ENCODE measurements at places on chromosomes 2 and 18.

- no peak for ATAC-seq
Observed at GRCh38 chr2:138078153-138078552, 113.9 kb downstream of the HNMT start.

- no peak for ATAC-seq
Observed at GRCh38 chr2:233453916-233454315, 99.6 kb downstream of the DGKD start.

DNA sequence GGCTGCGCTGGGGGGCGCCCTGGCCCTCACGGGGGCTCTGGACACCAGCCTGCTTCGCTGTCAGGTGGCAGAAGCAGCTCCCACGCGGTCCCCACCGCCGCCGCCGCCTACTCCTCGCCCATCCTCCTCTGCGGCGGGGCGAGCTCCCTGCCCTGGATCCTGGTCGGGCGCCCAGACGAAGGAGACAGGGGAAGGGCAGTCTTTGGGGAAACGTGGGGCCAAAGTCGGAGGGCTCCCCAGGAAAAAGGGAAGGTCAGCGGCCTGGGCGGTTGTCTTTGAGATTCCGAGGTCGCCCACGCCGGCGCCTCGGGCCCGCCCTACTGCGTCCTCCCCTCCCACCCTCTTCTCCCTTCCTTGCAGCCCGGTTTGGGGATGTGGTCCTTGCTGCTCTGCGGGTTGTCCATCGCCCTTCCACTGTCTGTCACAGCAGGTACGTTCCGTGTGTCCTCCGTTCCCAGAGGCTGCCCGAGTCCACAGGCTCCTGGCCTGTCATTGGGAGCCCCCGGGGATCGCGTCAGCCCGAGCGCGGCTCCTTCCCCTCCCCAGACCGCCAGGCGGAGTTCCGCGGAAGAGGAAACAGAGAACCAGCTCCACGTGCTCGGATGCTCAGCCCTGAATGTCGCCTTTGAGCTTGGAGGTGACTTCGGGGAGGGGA, 800 bp downstream of the IL1RL2 start:
- ATAC-seq, result peak; percentile 58

DNA sequence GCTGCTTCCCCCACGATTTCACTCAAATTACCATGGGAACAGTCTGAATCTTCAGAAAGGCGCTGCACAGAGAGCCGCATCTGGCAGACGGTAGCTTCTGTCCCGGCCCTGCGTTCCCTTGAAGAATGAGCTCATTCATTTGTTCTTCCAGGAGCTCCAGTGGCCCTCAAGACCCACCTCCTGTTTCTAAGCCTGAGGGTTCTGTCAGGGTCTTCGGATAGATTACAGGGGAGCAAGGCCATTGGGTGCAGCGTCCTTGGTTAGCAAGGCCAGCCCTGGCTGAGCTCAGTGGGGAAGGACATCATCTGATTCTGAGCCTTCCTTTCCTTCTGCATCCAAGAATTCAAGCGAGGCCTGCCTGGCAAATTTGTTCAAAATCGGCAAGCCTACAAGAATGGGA, 111.9 kb downstream of the PDCL3 start:
- ATAC-seq, result no peak

GRCh38 chr2:148667113-148667836, 22.7 kb downstream of the EPC2 start:
- ATAC-seq, result no peak

Data from esophagus mucosa (tissue), 1 donor.